ENCODE measurements at places on chromosomes 13 and 19.

DNA sequence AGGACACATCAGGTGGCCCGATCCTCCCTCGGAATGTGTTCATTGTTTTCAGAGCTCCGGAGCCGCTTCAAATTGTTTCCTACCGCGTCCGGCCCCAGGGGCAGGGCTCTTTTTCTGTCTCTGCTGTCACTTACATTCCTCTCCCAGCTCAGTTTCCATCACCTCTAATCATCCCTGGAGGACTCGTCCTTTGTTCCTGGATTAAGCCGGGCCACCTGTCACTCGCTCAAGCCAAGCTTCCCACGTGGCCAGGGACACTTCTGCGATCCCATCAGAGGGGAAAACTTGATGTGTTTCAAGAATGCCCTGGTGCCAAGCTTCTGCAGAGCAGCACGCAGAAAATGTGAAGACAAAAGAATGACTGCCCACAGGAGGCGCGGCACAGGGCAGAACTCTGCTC is 13.5 kb downstream of the IL17D start:
- no peak for DNase-seq

DNA sequence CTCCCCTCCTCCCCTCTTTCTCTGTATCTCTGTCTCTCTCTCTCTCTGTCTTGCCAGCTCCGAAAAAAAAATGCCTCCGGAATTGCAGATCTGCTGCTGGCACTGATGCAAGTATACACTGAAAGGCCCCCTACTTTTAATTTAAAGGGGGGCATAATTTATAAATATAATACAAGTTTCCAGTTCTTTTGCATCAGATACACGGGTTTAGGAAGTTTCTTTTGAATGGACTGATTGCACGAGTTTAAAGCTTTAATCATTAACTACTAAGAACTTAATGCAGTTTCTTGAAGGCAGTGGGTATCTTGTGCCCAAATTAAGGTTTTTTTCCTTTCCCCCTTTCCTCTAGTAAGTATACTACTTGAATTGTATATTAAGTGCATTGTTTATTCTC is 1.4 kb downstream of the FGF9 start:
- no peak for DNase-seq

DNA sequence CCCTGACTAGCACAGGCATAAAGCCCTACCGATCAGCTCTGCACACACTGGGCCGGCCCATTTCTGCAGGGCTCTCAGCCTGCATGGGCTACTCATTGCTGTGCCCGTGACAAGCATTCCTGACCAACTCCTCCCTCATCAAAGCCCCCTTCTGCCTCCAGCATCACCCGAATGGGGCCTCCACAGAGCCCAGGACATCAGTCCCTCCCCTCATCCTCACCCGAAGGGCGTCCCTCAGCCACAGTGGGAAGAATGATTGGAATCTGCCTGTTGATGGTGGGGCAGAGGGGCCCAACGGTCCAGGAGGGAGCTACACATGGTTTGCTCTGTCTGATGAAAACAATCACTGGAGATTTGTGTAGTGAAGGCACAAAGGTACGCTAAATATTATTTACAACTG is 43.8 kb downstream of the SERP2 start:
- no peak for DNase-seq

DNA sequence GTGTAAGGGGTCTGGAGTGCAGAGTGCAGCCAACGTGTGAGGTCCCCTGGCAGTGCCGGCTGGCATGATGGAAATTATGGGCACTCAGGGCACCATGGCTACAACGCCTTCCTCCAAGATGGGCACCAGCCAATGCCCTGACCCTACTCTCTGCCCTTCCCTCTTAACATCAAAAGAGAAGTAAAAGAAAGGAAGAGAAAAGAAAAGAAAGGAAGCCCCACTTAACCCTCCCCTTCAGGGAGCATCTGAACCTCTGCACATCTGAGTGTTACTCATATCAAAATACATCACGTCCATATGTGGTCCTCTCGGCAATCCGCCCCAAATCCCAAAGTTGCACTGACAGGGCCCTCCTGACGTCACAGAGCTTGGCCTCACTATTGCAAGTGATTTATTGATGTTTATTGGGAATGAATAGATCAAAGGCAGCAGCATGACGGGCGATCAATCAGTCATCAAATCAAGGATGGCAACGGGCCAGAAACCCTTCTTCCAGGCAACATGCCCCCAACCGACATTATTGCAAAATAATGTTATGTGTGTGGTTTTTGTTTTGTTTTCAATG is 1.3 kb downstream of the TSHZ3 start:
- no peak for DNase-seq

- DNase-seq = no peak
These were observed 11.8 kb downstream of the CCDC97 start for GRCh38 chr19:41321600-41322270.
